Activated CD4-positive, alpha-beta memory T cell treated with anti-CD3 and anti-CD28 coated beads for 36 hours (primary cell): ENCODE measurements at places on chromosomes 13 and 19. TPM values are rescaled to one million over a fixed set of nuclear protein-coding genes. Genes with fewer than 3 reads are reported as not detected.

Gene SBK3
- not detected for total RNA-seq

Gene IZUMO2
- not detected for total RNA-seq

Gene ZSCAN22
- total RNA-seq: 3.1 TPM

Gene DIRAS1
- not detected for total RNA-seq

Gene UBE2M
- total RNA-seq: 107 TPM

Gene VPS36
- total RNA-seq: 24.7 TPM

Gene PSG1
- total RNA-seq: not detected

Gene C13orf46
- total RNA-seq: 1.8 TPM

Gene CPB2
- total RNA-seq: not detected

Gene ERICH6B
- total RNA-seq: not detected

Gene SIGLECL1
- not detected for total RNA-seq

Gene ZNF98
- total RNA-seq: not detected

Gene ZNF225
- total RNA-seq: 2.9 TPM

Gene SMIM44
- not detected for total RNA-seq
